ENCODE measurements at places on chromosomes 6 and 20.
A peak's percentile ranks its signal among the peaks of the same experiment; 100 is the strongest.

DNA sequence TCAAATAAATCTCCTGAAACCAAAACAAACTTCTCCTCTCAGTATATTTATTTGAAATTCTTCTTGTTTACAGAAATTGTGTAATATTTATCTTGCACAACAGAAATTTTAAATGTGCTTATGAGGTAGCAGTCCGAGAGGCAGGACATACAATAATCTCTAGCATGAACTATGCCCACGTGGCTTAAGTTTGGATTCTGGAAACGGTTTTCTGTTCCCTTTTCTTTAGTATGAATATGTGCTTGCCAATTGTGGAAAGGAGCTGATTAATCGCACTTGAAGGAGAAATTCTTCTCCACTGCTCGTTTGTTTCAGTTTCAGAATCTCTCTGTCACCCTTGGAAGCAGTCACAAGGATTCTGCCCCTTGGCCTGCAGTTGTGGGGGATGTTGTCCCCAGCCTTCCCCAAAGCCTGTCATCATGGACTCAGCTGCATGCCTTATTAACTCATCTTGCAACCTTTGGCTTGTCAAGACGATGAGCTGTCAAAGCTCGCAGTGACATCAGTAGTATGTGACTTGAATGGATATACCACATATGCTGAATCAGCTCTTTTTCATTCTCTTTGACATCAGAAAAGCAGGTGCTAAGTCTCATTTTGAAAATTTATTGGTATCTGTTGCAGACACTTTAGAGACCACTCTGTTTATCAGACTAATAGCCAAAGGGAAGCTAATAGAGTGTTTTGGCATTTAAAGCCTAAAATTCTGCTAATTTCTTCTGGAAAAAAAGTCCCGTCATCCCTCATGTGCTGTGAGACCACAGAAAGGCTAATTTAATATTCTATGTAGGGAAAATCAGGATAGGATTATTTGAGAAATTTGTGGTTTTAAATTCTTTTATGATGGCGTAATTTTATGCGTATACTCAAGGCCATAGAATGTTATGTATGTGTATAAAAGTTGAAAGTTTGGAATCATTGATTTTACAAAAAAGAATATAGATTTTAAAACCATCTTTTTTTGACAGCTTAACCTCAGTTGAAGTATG is 186.8 kb downstream of the ARID1B start:
- no peak for DNase-seq

DNA sequence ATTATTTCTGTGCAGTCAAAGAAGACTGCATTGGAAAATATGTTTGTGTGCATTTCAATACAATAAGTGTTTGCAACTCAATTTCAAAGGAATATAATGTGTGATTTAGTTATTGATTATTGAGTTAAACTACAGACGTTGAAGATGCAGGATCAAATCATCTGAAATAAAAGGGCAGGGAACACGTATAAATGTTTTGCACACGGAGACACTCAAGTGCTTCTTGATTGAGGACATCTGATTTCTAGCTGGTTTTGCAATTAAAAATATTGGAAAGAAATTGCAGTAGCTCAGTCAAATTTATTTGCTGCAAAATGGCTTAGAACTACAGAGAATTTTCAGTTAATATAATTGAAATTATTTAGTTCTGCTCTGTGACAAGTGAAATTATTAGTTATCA is 412.7 kb downstream of the UTRN start:
- no peak for DNase-seq

DNA sequence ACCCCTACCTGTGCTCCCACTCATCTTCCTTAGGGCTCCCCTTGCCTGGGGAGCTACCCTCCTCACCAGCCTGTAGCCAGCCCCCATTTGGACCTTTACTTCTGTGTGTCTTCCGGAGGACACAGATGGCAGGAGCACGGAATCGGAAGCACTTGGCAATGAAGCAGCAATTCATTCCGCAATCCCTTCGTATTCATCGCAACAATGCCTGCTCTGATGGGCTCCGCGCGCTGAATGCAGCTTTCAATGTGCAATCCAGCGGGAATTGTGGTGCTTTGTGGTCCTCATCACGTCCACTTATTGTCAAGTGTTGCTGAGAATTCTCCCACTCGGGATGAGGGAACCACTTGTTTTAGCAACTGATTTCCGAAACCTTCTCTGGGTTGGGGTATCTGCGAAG is 336.0 kb downstream of the DHX35 start:
- no peak for DNase-seq

DNA sequence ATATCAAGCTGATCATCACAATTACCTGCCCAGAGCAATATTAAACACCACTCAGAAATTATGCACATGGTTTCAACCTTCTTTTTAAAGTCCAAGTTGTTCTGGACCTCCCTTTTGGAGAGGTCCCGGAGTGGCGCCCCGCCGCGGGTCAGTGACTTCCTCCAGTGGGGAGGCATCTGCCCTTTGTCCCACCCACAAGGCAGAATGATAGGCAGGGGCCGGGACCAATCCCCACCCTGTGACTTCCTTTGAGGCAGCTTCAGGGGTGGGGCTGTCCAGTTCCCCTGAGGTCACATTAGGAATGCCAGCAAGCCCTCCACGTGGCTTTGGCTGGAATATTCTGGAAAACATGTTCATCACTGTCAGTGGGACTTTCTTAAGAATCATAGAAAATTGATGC is 207.0 kb downstream of the ANKRD60 start:
- DNase-seq, result no peak

DNA sequence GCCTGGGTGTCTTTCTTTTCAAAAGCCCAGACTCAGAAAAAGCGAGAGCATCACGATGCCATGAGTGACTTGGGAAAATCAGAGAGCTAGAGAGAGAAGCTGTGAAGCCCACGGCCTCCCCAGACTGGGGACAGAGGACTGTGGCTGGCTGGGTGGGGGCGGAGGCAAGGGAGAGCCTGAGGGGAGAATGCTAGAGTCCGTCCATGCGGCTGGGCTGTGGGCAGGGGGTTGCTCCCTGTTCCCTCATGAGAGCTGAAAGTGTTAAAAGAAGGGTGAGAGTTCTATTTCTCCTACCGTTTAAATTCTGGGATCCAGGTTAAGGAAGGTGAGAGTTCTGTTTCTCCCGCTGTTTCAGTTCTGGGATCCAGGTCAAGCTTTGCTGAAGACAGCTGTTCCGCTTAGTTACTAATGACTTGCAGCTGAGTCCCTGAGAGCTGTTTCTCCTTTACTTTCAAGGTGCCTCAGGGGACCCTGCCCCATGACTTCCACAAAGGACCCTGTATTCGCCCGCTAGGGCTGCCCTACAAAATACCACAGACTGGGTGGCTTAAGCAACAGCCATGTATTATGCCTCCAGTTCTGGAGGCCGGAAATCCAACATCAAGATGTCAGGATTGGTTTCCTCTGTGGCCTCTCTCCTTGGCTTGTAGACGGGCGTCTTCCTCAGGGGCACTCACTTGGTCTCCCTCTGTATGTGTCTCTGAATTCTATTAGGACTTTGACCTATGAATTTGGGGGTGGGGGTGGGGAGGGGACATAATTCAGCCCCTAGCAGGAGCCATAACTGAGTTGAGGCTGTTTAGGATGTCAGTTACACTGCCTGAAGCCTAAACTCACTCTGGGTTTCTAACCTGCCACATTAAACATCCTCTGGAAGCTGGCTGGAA is 127.0 kb downstream of the PXDC1 start:
- no peak for DNase-seq

GRCh38 chr20:25526446-25526845 is 58.9 kb downstream of the NINL start:
- no peak for DNase-seq

DNA sequence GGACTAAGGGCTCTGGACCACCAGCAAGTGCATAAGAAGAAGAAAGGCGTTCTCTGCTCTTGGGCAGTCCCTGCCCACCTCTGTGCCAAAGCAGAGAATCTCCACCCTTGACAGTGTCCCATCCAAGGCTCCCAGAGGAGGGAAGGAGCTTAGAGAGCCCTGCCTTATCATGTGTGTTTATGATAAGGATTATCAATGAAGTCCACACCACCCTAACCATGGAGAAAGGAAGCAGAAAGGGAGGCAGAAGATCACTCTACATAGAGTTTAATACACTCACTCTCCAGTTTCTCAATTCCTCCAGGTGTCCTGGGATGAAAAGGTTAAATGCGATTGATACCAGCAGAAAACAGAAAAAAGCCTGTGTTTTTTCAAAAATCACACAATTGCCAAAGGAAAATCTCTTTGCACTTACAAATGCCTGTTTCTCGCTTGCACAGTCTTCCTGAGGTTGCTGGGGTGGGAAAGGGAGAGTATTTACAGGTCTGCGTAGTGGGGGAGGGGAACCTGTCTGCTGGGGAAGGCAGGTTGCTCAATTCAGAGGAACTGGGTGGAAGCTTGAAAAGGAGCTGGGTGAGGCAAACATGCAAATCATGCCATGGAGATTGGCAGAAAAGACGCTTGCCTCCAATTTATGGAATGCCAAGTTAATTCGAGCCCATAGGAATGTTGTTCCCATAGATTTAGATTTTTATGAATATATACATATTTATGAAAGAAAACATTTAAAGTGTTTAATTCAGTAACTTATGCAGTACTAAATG is 104.0 kb downstream of the EYA2 start:
- DNase-seq, result no peak

DNA sequence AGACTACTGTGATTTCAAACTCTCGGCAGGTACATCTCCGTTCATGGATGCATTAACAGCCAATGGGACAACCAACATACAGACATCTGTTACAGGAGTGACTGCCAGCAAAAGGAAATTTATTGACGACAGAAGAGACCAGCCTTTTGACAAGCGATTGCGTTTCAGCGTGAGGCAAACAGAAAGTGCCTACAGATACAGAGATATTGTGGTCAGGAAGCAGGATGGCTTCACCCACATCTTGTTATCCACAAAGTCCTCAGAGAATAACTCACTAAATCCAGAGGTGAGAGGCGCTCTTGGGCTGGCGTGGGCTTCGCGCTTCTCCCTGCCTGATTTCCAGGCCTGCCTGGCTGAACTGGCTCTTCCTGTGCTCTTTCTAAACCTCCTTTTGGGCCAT is 68.4 kb downstream of the RPP40 start:
- no peak for DNase-seq

GRCh38 chr20:62940875-62941274 is 2.9 kb downstream of the GID8 start:
- DNase-seq, result no peak

DNA sequence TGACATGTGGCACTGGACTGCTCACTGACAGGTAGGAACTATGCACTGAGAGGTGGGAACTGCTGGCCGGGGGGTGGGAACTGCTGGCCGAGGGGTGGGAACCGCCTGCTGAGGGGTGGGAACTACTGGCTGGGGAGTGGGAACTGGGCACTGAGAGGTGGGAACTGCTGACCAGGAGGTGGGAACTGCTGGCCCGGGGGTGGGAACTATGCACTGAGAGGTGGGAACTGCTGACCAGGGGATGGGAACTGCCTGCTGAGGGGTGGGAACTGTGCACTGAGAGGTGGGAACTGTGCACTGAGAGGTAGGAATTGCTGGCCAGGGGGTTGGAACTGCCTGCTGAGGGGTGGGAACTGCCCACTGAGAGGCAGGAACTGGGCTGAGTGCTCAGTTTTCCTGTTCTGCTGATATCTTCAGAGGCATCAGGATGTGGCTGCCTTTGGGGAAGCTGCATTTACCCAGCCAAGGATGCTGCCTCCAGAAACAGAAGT is 90.2 kb downstream of the THBS2 start:
- no peak for DNase-seq

GRCh38 chr6:70599187-70599586 is 32.5 kb downstream of the SDHAF4 start:
- no peak for DNase-seq

DNA sequence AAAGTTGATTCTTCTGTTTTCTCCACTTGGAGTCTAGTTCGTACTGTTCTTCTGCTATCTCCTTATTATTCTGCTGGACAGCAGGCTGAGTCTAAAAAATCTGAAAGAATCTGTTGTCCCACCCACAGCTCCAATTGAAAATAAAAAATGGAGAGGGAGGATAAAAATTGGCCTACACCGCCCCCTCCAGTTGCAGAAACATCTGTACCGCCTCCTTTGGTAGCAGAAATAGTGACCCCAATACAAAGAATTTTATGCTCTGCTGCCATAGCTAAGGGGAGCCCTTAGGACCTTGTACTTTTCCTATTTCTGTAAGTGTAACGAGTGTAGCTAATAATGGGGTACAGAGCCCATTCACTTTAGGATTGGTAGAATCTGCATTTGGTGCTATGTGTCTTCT is 4.9 kb upstream of the FKBP1A start:
- no peak for DNase-seq

- DNase-seq, result no peak
Measured at GRCh38 chr6:170034294-170034693, 256.6 kb downstream of the DLL1 start.

GRCh38 chr20:58715391-58715800 is 22.8 kb downstream of the NPEPL1 start:
- DNase-seq, result no peak

GRCh38 chr6:11575408-11576033 is 38.0 kb downstream of the TMEM170B start:
- DNase-seq, result peak; percentile 16

GRCh38 chr20:57187068-57187634 is 79.3 kb downstream of the BMP7 start:
- DNase-seq, result no peak

GRCh38 chr20:49028684-49029083 is 17.4 kb upstream of the CSE1L start:
- DNase-seq, result no peak

DNA sequence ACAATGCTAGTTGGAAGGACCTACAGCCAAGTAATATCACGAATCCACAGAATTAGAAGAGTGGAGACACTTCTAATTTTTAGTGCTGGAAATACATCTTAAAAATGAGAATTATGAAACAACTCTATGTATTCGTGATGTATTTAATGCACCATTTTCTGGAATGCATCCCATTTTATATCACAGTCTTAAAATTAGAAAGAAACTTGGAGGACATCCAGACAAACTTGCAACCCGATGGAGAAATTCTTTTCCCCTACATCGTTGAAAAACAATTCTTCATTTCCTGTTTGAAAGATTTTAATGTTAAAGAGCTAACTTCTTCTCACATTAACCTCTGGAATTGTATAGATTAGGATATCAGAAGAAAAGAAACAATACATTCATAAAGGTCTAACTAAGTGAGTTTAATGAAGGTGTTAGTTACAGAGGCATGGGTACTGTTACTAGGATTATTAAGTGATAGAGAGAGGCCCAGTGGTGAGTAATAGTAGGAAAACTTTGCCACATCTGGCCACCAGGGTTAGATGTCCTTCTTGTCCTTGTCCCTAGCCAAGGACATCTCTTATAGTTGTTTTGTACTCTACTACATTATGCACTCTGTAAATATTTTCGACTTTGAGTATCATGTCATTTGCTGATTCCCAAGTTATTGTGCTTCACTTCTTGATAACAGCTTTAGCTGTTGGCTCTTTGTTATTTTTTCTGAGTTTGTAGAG is 502.4 kb upstream of the PTCHD4 start:
- no peak for DNase-seq

DNA sequence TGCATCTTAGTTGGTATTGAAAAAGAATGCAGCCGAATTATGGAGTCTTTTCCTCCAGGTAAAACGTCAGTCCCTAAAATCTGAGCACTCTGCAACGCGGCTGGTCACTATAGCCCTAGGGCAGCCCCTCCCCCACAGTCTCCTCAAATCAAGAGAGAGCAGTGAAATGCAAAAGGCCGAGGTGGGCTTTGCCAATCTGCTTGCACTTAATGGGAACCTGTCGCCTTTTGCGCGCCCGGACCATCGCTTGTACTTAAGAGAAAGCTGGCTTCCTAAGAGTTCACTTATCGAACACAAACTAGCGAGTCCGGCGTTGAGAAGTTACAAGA is 447 bp downstream of the MCM3 start:
- no peak for DNase-seq
